GM12865 (cell line): ENCODE measurements at places on chromosomes 7 and 10.
A peak's percentile ranks its signal among the peaks of the same experiment; 100 is the strongest.

- no peak for DNase-seq
Observed at GRCh38 chr7:102942181-102942866, 29.5 kb downstream of the LRRC17 start.

DNA sequence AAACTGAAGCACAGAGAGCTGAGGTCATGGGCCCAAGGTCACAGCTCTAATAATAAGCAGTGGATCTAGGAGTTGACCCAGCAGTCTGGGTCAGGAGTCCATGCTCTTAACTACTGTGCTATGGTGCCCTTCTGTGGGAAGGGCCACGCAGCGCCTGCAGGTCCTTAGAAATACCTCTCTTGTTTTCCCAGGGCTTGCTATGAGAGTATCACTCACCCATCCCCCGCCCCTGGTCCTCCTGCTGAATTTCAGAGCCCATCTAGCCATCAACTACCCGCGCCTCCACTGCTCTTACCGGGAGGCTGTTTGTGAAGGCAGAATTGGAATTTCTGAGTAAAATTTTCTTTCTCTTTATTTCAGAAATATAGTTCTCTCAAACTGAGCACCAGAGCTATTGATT lies 27.3 kb upstream of the CRHR2 start:
- no peak for DNase-seq

DNA sequence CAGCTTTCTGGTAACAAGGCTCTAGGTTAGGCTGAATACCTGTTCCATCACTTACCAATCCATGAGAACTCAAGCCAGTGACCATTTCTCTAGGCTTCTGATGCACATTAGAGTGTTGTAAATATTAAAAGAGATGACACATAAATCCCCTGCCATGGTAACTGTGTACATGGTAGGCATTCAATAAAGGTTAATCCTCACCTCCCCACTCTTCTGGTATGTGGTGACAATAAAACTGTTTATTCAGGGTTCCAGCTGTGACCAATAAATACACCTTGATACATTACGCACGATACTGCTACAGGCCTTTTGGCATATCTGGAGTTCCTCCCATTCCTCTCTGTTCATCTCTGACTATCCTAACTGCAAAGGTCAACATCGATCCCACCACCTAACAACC lies 171.9 kb downstream of the SRPK2 start:
- DNase-seq = no peak

GRCh38 chr10:132711613-132712121 lies 74.3 kb downstream of the NKX6-2 start:
- no peak for DNase-seq

DNA sequence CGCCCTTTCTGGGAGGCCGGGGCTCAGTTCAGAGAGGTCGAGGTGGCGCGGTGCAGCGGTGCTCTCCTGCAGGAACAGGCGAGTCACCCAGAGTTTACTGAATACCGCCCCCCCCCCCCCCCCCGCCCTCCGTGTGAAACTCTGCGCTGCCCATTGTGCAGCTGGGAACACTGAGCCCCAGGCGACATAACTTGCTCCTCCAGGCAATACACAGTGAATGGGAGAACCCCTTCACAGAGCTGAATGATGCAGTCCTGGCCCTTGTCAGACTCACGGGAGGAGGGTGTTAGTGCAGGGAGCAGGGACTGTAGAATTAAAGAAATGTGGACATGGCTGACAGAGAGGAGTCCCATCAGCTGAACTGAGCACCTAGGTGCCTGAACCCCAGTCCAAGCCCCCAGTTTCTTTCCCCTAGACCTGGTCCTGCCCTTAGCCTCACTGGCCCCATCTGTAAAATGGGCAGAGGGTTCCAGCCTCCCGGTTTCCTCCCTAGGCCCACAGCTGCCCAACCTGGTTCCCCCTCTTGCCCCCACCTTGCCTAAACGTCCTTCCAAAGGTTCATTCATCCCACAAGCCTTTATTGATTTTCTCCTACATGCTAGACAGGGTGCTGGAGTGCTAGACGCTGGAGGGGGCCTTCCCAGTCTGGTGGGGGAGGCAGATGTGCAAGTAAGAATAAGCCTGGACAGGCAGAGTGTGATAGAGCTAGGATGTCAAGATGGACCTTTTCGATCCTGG lies 869 bp upstream of the LOXL4 start:
- DNase-seq = no peak

GRCh38 chr7:99419323-99420021 lies 10.7 kb downstream of the BUD31 start:
- DNase-seq = no peak

DNA sequence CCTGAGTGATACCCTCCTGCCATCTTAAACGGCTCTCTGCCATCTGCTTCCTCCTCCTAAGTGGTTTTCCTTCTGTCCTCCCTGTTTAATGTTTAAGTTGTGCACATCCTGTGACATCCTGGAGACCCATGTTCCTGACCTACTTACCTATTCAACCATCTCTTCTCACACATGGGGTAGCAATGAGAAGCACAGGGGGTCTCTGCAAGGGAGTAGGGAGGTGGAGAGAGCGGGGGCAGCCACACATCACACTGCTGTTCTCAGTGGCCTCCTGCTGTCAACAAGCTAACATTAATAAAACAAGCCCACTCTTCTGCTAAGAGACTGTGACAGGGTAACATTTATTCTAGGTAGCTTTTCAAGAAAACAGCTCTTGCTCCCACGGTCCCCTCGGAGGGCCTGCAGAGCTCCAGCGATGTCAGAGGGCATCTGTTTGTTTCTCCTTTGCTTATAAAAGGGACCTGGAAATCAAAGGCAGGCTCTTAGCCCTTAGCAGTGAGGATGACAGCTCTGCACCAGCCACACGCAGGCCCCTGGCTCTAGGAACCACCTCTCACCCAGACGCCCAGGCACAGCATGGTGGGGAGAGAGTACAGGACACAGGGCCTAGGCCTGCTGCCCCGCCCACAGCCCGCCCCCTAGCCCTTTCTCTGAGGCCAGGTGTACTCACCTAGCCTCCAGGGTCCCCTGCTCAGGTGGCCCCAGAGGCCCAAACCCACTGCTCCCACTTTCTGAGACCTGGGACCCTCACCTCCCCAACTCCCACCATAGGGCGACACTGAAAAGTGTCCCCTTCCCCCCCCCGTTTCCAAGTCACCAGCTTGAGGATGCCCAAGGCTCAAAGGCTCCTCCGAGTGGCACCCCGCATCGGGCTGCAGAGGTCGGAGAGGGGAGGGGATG lies 943 bp upstream of the SLC18A2 start:
- no peak for DNase-seq

DNA sequence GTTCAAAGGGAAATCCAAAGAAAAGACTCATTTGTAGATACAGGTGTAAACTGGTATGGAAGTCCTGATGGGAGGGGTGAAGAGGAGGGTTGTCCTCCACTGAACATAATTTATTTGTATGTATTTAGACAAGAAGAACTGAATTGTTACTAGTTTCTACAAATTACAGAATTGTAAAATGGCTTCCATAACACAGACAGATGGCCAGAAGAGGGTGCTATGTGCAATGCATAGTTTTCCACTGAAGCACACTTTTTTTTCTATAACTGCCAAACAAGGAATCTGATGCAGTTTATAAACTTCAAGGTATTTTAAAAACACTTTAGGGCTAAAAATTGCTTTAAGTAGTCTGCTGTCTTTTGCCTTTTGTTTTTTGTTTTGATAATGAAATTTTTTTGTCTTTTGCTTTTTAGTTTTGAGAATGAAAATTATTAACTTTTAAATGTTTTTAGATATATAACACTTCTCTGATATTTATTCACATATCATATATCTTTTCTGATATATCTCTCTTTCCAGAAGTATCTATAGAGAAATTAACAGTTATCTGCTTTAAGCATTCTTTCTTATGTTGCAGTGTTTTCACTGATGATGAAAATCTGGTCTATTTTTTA lies 58.5 kb downstream of the PHYHIPL start:
- peak; percentile 31 for DNase-seq

DNA sequence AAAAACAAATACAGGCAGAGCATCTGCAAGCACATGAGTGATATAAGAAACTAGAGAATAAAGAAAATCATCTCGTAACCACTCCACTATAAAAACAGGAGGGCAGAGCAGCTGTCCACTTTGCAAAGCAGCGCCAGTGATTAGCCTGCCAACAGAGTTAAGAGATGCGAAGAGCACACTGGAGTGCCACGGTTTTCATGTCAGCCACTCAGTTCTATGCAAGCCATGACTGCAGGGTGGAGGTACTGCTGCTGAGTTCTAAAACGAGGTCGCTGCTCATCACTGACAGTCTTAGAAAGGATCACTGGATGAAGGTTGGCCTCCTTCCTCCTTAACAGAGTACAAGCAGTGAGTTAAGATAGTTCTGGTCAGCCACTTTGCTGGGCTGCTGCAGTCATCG lies 58.5 kb downstream of the FGFR2 start:
- DNase-seq = no peak

- no peak for DNase-seq
Observed at GRCh38 chr10:16945593-16945992, 128.4 kb upstream of the RSU1 start.

DNA sequence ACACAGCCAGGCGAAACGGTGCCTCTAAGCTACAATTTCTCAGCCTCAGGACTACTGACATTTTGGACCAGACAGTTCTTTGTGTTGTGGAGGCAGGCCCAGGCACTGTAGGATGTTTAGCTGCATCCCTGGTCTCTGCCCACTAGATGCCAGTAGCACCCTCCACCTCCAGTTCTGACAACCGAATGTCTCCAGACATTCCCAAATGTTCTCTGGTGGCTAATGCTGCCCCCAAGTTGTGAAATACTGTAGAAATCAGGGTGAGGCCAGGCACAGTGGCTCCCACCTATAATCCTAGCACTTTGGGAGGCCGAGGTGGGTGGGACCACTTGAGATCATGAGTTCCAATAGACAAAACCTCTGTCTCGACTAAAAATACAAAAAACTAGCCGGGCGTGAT lies 18.2 kb downstream of the HNRNPF start:
- DNase-seq = no peak

- DNase-seq = peak; percentile 37
Observed at GRCh38 chr7:39184391-39184790, 206.7 kb downstream of the POU6F2 start.

DNA sequence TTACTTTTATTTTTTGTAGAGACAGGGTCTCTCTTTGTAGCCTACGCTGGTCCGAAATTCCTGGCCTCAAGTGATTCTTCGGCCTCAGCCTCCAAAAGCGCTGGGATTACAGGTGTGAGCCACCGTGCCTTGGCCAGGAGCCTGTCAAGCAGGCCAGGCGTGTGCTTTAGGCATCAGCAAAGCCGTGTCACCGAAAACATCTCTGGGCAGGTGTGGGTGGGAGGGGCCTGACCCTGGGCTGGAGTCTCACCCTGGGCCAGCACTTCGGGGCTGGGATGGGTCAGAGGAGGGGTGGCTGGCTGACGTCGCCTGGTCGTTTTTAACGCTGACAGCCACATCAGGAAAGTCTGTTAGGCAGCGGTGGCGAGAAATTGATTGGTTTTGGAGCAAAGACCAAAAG lies 80.9 kb downstream of the UNCX start:
- no peak for DNase-seq

DNA sequence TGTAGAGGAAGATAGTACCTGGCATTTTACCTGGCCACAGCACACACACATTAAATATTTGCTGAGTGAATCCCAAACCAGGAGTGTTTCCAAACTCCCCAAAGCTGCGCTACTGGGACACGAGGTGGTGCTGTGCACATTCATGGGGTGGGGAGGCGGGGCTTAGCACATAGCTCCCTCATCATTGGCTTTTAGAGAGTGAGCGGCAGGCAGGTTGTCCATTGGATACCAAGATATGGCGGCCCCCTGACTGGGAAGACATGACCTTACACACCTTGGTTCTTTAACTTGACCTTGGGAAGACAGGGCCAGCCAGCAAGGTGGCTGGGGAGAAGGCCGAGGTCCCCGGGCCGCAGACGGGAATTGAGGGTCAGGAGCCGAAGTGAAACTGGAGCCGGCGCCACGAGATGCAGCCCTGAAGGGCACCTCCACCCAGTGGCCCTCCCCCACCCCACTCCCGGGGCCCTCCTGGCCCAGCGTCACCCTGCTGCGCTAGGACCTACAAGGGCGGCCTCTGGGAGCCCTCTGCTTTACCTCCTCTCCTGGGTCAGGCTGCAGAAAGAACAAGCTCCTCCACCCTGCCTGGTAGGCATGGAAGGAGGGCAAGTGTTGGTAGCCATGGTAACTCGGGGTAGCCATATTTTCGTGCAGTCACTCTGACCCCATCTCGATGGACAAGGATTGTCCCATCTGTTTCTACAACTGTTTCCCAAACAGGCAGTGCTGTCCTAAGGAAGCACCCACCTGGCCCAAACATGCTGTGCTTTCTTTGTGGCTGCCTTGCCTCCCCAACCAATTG lies 24.0 kb downstream of the TMEM176A start:
- DNase-seq = no peak

- peak; percentile 32 for DNase-seq
Observed at GRCh38 chr10:16843252-16843870, 26.1 kb upstream of the RSU1 start.

- DNase-seq = no peak
Observed at GRCh38 chr7:73768641-73769480, 1.2 kb downstream of the CLDN3 start.

DNA sequence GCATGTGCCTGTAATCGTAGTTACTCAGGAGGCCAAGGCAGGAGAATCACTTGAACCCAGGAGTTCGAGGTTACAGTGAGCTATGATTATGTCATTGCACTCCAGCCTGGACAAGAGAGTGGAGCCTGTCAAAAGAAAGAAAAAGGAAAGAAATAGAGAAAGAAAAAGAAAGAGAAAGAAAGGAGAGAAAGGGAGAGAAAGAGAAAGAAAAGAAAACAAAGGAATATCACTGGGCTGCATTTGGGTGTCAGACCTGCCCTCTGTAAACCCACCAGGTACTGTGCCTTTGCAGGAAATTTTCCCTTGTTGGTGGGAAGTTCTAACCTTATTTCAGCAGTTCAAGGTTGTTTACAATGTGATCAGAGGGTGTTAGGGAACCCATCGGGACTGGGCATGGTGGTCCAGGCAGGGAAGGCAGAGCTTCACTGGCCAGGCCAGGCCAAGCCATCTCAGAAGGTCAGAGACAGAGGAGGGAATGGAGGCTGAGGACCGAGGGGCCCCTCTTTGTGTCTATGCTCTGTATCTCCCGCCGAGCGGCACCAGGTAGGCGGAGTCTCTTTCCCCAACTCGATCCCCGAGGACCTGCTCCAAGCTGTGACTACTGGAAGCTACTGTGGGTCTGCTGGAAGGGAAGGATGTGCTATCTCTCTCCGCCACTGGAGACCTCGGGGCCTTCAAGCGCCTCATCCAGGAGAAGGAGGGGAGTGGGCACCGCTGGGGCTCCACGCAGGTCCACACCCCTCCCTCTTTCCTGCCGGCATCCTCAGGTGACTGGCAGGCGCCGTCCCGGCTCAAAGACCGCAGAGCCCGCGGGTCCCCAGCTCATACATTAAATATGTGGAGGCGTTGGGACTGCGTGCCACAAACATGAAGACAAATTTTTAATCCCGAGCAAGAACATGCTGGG lies 15.2 kb upstream of the KAZALD1 start:
- DNase-seq = no peak

GRCh38 chr7:139734395-139734794 lies 43.4 kb downstream of the HIPK2 start:
- no peak for DNase-seq
